ENCODE measurements at places on chromosomes 2 and 18.

DNA sequence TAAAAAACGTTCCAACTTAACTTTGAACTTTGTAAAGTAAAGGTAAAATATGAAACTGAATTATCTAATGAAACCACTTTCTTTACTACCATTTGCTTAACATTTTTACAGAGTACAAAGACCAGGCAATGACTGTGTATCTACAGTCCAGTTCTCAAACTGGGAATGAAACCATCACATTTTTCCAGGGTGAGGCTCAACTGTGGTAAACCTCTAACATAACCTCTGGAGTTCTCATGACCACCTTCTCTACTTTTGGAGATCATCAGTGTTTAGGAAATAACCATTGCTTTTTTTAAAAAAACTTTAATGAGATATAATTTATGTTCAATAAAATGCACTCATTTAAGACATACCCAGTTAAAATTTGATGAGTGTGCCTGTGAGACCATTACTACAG is 223.5 kb downstream of the RNF152 start:
- no peak for DNase-seq

DNA sequence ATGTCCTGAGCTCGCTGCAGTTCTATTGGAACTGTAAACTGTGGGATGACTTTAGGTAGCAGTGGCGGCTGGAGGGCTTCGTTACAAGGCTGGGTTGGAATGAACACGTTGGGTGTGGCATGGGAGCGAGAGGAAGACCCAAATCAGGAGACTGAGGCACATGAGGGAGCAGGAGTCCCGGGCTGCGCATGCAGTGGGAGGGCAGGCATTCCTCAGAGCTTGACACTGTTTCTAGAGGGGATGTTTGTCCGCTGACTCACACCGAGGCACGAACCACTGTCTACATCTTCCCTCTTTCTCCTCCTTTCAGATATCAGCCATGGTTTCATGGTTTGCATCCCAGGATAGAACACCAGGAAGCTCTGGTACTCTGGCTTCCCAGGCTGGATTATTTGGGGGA is 40.6 kb upstream of the LAMA1 start:
- no peak for DNase-seq

GRCh38 chr18:23421277-23421676 is 31.8 kb upstream of the RIOK3 start:
- no peak for DNase-seq

GRCh38 chr2:6074089-6074643 is 382.0 kb downstream of the SOX11 start:
- no peak for DNase-seq

DNA sequence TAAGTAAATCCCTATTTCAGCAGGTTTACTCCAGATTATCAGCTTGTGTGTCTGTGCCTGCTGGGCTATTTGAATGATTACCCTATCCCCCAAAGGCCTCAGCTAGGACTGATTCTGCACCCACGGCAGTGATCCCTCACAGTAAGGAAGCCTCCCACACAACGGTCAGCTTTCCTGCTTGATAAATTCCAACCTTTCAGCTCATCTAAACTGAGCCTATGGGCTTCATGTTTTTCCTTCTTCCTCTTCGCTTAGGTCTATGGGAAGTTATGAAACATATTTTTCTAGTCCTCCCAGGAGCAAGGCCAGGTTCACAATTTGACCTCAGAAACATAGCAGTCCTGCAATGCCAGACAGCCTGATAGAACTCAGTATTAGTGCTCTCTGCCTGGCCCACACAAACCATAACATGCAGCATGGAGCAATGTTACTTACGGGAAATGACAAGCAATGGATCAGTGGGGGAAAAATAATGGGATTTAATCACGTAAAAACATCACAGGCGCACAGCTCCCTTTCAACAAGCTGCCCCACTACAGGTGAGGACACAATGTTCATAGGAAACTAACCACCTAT is 170.9 kb downstream of the ZNF521 start:
- no peak for DNase-seq

- no peak for DNase-seq
Observed at GRCh38 chr18:66558773-66559172, 45.1 kb downstream of the CDH19 start.

- DNase-seq = no peak
Observed at GRCh38 chr2:40043191-40043590, 264.1 kb upstream of the THUMPD2 start.

GRCh38 chr2:43482961-43483360 is 112.9 kb downstream of the THADA start:
- DNase-seq = no peak

DNA sequence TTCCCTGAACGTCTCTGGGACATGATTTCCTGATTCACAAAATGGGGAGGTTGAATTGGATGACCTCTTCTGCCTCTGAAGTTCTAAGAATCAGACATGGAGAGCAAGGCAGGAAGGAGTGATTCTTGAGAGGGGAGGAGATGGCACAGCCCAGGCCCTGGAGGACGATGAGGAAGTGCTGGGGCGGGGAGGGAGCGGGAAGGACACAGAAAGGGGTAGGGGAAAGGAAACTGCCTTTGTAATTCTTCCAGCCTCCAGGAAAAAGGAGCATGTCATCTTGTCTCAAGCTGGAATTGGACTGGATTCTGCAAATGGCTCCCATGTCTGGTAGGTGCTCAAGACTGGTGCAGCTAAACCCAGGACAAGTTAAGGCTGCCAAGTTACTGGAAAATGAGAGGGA is 97.0 kb upstream of the NCK2 start:
- no peak for DNase-seq

DNA sequence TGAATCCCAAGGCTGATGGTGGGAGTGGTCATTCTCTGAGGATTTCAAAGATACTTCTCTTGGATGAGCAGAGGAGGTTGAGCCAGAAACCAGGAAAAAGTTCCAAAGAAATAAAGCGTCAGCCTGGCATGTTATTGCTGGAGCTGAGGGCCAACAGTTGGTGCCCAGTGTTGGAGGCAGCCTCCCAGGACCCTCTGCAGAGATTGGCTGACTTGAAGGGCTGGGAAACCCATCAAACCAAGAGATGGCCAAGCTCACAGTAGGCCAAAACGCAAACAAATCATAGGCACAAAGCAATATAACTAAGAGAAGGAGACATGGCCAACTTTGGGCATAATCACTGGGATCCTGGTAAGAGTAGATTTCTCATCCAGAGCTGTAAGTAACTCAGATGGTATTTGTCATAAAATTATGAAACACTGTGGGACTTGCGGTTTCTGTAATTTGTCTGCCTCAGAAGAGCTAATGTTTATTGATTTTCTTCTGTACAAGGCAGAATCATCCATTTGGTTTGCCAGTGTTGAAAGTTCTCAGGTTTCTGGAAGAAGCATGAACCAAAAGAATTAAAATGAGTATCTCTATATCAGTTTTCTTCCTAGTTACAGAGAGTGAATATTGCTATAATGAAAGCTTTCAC is 108.3 kb downstream of the ATL2 start:
- no peak for DNase-seq

DNA sequence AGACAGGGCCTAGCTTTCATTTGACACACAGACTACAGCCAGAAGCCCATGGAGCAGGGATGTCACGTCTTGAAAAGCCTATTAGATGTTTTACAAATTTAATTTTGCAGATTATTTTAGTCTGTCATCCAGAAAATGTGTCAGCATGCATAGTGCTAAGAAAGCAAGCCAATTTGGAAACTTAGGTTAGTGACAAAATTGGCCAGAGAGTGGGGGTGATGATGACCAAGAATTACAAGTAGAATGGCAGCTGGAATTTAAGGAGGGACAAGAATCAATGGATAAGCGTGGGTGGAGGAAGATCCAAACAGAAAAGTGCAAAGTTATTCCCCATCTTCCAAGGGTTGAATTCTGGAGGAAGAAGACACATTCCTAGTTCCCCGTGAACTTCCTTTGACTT is 7.8 kb upstream of the IL1RL2 start:
- no peak for DNase-seq

DNA sequence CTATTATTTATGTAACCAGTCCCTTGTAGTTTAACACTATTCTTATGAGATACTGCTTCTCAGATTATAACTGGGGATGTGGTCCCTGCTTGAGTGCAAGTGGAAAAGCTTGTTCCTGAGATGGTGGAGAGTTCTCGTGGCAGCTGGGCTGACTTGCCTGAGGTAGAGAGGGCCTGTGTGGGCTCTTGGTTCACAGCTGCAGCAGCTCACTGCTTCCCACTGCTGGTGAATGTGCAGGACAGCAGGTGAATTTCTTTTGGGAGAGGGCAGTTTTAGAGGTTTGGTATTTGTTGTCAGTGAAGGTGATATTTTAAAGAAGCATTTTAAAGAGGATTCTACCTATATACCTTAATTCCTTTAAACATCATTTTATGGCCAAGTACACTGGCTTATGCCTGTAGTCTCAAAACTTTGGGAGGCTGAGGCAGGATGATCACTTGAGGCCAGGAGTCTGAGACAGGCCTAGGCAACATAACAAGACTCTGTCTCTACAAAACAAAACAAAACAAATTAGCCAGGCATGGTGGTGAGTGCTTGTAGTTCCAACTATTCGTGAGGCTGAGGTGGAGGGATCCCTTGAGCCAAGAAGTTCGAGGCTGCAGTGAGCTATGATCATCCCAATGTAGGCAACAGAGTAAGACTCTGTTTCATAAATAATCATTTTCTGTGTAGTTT is 94.8 kb downstream of the MTA3 start:
- peak; percentile 45 for DNase-seq

- DNase-seq = peak; percentile 12
Observed at GRCh38 chr2:70871398-70872211, 36.0 kb upstream of the CD207 start.

DNA sequence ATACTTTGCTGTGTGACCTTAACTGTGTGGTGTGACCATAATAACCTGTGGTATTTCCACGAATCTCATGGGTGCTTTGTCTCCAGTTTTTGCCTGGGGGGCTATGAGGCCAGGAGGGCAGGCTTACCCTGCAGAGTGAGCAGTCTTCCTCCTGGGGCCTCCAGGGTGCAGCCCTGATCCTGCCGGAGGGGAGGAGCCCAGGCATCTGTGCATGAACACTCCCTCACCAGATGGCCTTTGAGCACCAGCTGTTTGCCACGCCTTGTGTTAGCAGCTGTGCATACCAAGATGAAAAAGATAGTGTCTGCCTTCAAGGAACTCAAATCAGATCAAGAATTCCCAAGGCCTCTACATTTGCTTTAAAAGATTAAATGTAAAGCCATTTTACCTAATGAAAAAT is 75.0 kb upstream of the RBM44 start:
- DNase-seq = no peak

- DNase-seq = no peak
Observed at GRCh38 chr18:37721544-37722522, 156.2 kb upstream of the CELF4 start.

- DNase-seq = no peak
Observed at GRCh38 chr2:138724327-138724726, 55.9 kb downstream of the NXPH2 start.

DNA sequence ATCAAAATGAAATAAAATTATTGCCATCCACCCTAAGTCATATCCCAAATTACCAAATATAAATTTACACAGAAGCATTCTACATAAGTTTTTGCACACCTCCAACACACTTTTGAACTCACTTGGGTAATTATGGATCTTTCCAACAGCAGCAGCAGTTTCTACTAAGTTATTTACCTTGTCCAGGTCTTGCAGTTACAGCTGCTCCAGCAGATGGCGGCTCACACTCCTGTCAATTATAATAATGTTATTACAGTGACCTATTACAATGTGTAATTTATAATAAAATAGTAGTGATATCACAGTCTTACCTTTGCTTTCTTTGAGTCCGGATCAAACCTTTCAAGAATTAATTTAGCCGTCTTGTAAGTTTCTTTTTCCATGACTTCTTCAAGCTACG is 37.9 kb downstream of the LNPK start:
- no peak for DNase-seq

GRCh38 chr2:64439194-64439593 is 14.8 kb upstream of the LGALSL start:
- DNase-seq = no peak

DNA sequence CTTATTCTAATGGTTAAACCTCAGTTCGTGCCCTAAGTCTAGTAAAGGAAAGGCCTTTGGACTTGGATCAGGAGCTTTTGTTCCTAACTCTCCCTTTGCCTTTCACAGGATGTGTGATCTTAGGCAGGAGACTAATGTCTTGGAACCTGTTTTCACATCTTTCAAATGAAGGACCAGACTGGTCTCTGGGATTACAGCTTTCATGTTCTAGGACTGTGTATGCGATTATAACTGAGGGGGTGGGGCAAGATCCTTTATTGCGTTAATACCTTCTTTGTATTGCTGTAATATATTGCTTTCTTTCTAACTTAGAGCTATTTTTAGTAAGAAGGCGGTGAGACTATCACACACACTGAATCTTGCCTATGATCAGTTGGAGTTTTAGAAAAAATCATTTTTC is 368.1 kb downstream of the RPRM start:
- DNase-seq = no peak

DNA sequence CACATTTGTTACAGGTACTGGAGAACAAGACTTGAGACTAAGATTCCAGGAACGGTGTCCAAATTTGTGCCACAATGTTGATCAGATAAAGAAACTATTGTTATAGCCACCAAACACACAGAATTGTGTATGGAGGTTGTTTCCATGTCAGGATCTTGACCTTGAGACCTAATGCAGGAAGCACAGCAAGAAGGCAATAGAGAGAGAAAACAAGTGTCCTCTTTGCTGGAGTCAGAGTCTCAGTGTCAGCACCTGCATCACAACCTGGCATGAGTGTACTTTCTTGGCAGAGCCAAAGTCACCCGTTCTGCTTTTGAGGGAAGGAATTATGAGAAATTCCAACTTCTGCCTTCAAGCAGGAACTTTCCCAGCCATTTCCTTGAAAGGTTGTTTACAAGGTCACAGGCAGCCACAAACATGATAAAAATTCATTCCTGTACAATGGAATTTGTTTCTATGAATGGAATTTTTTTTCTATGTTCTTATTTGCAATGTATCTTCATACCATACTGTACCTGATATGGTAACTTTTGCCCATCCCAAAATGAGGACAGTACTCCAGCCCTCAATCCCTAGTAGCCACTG is 118.4 kb downstream of the PKP4 start:
- no peak for DNase-seq

- DNase-seq = no peak
Observed at GRCh38 chr2:240498958-240499260, 58.9 kb downstream of the ANKMY1 start.

- DNase-seq = no peak
Observed at GRCh38 chr18:5964108-5964507, 68.8 kb upstream of the TMEM200C start.

DNA sequence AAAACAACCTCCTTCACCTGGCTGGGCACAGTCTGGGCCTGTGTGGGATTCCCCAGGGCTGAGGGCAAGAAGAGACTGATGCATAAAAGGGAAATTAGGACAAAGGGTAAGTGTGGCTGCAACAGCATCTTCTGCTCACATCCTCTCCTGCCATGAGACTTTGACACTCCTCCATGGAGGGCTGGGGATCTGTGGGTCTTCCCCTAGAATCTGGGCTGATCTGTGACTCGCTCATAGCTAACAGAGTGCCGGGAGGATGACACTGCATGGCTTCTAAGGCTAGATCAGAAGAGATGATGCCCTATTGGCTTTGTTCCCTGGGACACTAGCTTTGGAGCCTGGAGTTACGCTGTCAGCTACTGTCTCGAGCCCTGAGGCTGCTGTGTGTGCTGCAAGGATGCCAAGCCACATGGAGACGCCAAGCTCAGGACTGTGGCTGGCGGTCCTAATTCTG is 24.3 kb downstream of the MOCOS start:
- no peak for DNase-seq

Measured in NCI-H1417 treated with DMSO at 0.1 percent for 48 hours (cell line).